ENCODE measurements at places on chromosomes 2 and 18. TPM values are rescaled to one million over a fixed set of nuclear protein-coding genes. Genes with fewer than 3 reads are reported as not detected.

DNA sequence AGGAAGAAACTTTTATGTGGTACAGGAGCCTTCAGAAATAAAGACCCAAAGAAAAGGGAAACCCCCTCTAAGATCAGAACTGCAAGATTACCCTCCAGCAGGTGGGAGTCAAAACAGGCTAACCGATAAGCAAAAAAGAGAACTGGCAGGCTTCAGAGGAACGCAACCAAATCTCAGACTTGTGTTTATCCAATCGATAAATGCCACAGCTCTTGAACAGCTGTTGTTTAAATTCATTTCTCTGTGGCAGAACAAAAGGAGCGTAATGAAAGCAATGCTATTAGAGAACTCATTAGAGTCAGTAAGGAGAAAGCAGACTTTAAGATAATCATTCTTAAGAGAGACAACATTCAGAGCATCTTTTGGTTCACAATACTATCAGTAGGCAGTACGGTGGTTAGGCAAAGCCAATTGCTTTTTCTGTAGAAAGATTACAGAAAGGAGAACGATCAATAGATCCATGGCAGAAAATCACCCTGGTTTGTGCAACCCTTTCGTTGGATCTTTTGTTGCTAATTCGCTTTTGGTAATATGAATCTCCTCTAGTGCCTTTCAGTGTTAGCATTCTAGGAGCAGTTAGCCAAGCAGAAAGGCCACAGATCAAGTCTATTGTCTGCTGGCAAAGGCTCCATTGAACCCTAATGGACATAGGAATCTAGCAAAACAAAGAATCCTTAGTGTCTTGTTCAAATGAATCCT lies 476.4 kb upstream of the CHST9 start:
- no peak for DNase-seq

DNA sequence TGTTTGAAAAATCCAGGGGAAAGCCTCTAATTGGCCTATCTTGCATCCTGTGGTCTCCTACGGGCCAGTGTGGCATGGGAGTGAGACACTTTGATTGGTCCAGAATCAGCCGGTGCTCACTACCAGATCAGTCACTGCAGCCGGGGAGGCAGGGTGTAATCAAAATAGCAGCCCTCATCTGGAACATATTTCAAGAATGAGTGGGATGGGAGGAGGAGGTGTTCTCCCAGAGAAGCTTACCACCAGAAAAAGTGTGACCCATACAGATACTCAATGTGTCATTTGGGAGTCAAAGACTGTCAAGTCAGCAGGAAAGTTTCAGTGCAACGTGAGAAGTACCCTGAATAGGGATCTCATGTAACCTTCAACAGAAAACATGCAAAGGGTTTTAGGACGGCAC lies 393.9 kb upstream of the SLC14A2 start:
- DNase-seq, result no peak

DNA sequence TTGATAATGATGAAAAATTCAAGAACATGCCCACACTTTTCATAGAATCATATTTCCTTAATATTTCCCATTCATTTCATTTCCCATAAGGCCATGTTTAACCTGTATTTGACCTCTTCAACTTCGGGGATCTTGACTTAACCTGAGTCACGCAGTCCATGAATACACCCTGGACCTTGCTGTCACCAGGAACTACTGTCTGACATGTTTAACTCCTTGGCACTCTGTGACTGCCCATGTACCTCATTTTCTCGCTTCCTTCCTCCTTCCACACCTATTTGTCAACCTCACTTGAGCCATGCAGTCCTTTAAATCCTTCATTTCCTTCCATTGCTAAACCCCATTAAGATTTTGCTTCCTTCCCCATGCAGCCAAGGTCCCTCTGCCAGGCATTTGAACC lies 16.3 kb downstream of the ABCB11 start:
- DNase-seq, result no peak

Gene AKAIN1
- not detected for total RNA-seq

GRCh38 chr2:230717600-230717999 lies 5.0 kb downstream of the CAB39 start:
- no peak for DNase-seq

DNA sequence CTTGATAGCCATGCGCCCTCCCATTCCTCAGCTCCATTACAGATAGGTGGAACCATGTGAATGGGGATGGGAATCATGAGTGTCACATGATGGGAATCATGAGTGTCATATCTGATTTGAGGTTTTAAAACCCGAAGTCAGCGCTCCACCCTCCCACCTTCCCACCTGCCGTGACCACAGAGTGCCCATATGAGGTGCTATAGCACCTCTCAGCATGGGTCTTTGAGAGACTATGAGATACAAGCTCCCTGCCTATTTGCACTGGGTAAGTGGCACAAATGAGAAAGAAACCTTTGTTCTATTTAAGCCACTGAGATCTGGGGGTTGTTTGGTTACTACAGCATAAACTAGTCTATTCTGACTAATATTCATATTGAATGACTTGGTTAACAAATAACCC lies 78.5 kb upstream of the PTPRM start:
- no peak for DNase-seq

- DNase-seq, result no peak
These were observed 63.5 kb upstream of the TAF1B start for GRCh38 chr2:9779596-9780264.

DNA sequence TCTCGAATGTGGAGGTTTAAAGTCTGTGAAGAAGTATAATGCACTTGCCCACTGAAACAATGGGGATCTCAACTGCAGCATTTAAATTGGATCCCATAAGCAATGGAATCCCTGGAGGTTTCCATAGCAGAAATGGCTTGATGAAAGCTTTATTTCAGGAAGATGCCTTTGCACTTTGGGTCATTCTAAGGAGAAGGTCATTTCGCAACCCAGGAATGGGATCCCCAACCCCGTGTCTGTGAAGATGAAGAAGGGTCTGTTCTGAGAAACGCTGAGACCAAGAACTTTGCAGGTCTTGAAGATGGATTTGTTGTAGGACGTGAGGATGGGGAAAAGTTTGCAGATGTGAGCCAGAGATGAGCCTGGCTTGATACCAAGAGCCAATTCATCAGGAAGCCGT lies 1.8 kb upstream of the KCNG3 start:
- no peak for DNase-seq

DNA sequence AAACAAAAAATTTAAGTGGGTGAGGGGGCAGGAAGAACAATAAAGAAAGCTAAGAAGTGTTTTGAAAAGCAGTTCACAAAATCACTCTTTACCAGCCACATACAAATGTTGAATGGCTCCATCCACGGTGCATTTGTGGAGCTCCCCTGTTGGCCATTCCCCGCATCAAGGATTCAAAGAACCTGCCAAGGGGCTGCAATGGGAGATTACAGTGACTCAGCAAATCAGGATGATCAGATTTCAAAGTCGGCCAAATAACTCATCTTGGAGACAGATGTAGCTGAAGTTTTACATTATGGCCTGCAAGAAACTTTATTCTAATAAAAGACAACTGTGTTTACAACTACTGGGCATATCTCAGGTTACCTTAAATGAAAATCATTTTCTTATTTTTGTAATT lies 26.9 kb downstream of the COL4A3 start:
- DNase-seq, result no peak

Gene BMPR2
- 15.2 TPM for total RNA-seq

DNA sequence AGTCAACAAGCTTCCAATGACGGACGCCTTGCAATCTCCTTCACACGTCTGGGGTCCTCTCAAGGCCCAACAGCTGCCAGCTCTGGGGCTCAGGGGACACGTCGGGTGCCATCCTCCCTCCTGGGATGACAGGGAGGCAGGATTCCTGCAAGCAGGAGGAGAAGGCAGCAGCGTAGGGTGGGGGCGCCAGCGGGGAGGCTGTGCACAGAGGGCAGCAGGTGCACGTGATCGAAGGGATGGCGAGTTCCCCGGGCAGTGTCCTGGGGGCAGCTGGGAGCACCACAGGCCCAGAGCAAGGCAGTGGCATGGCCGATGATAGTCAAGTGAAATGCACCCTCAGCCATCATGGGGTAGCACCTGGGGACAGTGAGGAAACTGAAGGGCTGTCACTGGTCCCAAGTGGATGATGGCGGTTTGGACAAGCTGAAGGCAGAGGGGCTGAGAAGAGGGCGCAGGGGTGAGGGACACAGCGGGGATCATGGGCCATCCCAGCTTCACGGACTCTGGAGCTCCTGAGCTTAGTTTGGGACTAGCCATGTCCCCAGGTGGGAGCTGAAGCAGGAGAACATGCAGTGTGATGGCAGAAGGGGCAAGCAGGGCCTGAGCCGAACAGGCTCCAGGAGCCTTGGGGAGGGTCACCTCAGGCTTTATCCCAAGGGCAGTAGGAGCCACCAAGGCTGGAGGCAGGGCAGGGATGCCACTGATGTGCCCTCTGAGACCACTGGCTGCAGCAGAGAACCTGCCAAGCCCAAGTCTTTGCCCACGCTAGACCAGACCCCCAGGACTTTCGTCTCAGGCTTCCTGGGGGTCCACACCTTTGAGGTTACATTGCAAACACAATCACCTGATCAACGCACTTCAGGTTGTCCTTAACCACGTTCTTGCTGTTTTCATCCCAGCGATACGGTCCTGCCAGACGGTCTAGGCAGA lies 16.3 kb upstream of the SNED1 start:
- no peak for DNase-seq

- no peak for DNase-seq
These were observed 14.0 kb downstream of the ANXA4 start for GRCh38 chr2:69755862-69756467.

- no peak for DNase-seq
These were observed 132.1 kb downstream of the WDSUB1 start for GRCh38 chr2:159154366-159154765.

Gene COL4A3
- not detected for total RNA-seq

DNA sequence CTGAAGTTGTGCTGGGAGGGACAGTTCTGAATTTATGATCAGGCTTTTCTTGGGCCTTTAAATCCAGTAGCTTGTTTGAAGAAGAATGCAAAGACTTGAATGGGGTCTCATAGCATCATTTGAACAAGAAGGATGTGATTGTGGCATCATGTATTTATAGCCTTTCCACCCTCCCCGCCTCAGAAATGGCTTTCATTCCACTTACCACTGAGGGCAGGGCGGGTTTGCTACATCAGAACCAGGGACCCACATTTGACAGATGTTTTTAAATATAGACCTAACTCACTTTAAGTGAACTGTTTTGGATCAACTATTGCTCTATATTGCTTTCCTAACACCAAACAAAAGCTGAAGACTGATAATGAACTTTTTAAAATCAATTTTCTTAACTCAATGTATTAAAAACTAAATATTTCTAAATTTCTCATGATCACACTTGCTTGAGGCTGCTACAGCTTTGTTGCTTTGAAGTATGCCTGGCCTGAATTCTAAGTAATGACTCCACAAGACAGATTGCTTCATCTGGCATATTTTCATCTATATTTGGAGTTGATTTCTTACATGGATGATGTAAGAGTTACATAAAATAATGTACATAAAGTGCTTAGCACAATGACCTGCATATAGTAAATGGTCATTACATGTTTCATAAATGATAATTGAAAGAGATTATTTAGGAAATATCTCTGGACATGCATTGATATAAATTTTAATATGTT lies 1552.9 kb upstream of the SLC39A10 start:
- DNase-seq, result no peak

DNA sequence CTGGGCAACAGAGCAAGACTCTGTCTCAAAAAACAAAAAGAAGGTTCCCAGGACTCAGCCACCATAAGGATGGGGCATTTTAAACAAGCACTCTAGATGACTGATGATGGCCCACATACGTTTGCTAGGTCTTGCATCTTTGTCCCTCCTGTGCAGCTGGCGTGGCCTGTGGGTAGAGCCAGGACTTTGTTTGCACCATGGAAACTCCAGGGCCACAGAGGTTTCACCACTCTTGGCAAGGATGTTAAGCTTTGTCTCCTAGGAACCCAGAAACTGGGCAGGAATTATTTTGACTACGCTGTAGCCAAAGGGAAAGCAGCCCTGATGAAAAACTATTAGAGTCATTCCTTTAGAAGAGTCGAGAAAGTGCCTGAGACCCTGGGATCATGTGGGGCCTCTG lies 75.3 kb upstream of the STPG4 start:
- no peak for DNase-seq

All from naive thymus-derived CD4-positive, alpha-beta T cell (primary cell).